ENCODE measurements at places on chromosomes 4 and X.

GRCh38 chrX:116449156-116449555, 12.8 kb downstream of the SLC6A14 start:
- no peak for DNase-seq

GRCh38 chr4:141046255-141046654, 87.0 kb downstream of the RNF150 start:
- DNase-seq, result no peak

- DNase-seq, result no peak
Measured at GRCh38 chrX:131646106-131646505, 102.2 kb downstream of the OR13H1 start.

- no peak for DNase-seq
Measured at GRCh38 chrX:429266-429825, 42.6 kb upstream of the PPP2R3B start.

GRCh38 chr4:43066415-43066814, 173.9 kb downstream of the GRXCR1 start:
- no peak for DNase-seq

All from stimulated activated CD8-positive, alpha-beta memory T cell treated with anti-CD3 and anti-CD28 coated beads, Interleukin-7, amount 100 ng/mL, for 48 hours (primary cell).